ENCODE measurements at places on chromosomes 2 and 18.

- DNase-seq: no peak
Measured at GRCh38 chr2:96893289-96894150, 23.6 kb upstream of the SEMA4C start.

DNA sequence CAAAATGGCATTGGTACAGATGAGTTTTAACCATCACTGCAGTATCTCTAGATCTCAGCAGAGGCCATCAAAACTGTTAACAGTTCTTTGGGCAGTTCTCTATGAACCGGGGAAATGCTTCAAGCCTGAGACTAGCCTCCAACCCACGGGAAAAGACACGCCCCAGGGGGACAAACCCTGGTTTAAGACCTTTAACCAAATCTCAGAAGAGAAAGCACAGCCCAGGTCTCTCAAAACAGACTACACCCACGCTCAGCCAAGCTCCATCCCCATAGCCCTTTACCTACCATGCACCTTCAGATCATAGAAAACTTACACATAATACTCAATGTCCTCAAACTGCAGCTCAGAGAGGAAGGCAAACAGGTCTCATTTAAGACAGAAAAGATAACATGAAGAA is 78.3 kb downstream of the TMEM163 start:
- no peak for DNase-seq

GRCh38 chr18:48638896-48639771 is 100.3 kb downstream of the CTIF start:
- DNase-seq: no peak

GRCh38 chr2:25597881-25598280 is 75.5 kb downstream of the DTNB start:
- no peak for DNase-seq

DNA sequence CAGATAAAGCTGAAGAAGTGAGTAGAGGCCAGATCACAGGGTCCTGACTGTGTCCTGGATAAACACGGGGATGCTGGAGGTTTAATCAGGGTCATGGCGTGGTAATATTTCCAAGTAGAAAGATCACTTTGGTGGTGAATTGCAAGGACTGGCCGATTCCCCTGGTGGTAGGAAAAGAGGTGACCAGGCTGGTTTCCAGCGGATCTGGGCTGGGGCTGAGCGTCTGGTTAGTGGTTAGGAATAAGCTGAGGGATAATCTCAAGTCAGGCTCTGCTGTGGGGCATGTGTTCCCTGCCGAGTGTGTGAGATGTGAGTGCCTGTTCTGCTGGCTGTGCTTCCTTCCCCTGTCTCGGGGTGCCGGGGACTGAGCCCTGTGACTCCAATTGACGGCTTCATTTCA is 484.0 kb downstream of the TSN start:
- no peak for DNase-seq

DNA sequence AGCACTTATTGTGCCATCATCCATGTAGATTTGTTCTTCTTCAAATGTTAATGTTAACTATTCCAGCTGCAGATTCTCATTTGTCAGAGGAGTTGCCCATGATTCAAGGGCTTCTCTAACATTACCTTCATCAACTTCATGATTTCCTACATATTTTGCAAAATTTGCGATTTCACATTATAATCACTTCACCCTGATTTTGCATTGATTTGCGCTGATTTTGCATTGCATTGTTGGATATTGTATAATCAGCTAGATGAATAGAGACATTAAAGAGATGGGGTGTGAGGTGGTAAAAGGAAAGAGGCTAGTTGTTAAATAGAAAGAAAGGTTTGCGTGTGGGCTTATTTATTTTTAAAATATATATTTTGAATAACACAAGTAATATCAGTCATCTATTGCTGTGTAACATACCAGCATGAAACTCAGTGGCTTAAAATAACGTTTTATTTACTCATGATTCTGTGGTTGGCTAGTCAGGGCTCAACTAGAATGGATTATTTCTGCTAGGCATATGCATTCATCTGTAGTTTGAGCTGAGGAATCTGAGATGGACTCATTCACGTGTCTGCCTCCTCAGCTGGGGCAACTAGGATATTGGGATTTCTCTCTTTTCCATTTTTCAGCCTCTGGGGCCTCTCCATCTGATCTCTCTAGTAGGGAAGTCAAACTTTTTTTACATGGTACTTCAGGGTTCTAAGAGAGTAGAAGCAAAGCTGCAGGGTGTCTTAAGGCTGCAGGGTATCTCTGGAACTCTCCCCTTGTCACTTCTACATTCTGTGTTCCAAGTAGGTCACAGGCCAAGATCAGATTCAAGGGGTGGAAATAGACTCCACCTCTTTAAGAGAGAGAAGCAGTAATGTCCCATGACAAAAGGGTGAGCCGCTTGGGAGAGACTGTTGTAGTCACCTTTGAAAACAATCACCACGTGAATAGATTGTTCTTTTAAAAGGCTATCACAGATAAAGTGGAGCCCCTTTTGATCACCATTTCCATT is 2.2 kb upstream of the CAVIN2 start:
- DNase-seq: no peak

DNA sequence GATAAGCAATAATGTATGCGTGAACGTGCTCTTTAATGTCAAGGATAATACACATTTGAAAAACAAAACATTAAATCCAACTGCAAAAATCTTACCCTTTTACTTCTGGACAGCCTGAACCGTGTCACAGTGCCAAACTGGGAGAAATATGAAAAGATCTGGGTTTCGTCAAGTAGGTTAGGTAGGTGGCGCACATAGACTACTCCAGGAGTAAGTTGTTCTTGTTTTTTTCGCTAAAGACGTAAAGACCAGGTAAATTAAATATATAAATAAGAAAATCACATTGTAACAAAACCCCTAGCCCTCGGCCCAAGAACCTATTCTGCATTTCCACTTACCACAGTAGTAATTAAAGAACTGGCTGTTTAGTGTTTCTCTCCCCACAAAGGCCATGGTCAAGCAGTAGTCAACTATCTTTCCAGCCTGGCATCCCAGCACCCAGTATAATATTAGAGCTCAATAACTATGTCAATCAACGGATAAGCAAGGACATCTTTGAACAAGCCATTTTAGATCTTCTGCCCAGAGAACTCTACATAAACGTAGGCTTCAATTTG is 1.1 kb downstream of the NIFK start:
- DNase-seq: no peak

DNA sequence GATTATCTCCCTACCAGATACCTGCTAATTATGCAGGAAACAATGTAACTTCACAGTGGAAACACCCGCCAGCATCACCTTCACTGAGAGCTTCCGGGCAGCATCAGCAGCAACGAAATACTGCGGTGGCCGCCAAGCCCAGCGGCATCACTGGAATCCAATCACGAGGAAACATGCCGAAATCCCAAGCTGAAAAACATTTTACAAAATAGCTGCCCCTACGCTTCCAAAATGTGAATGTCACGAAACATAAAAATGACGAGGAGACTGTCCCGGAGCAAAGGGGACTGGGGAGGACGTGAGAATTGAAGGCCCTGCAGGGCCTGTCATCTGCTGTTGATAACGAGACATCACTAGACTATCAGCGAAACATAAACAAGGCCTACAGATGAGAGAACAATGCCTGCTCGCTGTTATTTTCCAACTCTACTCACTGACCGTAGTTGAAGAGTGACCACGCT is 82.6 kb downstream of the HDAC4 start:
- DNase-seq: no peak

DNA sequence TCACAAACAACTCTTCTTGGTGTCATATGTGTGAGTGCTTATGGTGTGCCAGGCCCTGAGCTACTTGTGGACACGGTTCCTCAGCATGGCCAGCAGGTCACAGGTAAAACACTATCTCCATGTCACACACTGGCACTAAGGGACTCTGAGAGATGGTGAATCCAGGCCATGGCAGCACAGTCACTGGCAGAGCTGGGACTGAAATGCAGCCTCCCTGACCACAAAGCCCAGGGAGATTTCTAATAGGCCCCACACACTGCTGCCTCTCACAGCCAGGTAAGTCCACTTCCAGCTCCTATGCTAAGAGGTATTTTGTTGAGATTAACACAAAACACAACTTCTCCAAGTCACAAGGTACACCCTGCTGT is 92.0 kb downstream of the ACTR2 start:
- no peak for DNase-seq

- DNase-seq: no peak
Measured at GRCh38 chr2:112883669-112884068, 27.3 kb upstream of the IL37 start.

- no peak for DNase-seq
Measured at GRCh38 chr2:48719480-48720177, 35.9 kb downstream of the LHCGR start.

- no peak for DNase-seq
Measured at GRCh38 chr2:7899923-7900322, 781.9 kb upstream of the ID2 start.

DNA sequence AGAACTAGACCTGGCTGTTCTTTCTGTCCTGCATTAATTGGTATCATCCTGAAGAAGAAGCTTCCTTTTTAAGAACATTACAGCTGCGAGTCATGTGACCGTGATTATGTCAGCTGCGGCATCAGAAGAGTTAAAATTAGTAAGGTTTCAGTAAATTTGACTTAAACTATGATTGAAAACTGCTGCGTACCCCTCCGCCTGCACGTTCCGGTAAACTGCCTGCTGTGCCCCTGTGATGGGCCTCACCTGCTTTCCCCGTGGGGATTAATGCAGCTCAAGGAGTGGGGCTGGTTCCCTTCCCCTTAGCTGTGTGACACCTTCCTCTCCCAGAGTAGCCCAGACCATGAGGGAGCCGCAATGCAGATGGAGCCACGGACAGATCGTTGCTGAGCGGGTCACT is 36.1 kb upstream of the MYO3B start:
- DNase-seq: no peak

GRCh38 chr2:114083717-114084387 is 194.0 kb downstream of the ACTR3 start:
- no peak for DNase-seq

DNA sequence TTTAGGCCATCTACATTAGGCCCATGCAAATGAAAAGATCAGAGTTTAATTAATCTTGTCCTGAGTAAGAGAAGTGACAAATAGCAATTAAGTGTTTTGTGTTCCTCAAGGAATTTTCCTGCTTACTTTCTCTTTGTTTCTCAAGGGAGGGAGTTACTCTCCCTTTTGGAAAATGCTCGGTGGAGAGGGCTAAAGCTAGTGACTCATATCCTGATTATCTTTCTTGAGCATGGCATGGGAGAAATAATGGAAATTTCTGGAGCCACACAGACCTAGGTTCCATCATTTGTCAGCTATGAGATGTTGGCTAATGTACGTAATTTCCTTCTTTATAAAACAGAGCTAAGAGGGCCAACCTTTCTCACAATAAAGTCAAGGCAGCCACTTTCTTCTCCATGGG is 177.1 kb downstream of the ETAA1 start:
- no peak for DNase-seq

GRCh38 chr18:56509656-56510055 is 128.7 kb downstream of the TXNL1 start:
- no peak for DNase-seq

- no peak for DNase-seq
Measured at GRCh38 chr2:23206650-23207049, 178.3 kb upstream of the KLHL29 start.

- DNase-seq: no peak
Measured at GRCh38 chr18:78979056-78979729, 425 bp upstream of the SALL3 start.

- DNase-seq: no peak
Measured at GRCh38 chr2:47501374-47502200, 98.6 kb downstream of the MSH2 start.

DNA sequence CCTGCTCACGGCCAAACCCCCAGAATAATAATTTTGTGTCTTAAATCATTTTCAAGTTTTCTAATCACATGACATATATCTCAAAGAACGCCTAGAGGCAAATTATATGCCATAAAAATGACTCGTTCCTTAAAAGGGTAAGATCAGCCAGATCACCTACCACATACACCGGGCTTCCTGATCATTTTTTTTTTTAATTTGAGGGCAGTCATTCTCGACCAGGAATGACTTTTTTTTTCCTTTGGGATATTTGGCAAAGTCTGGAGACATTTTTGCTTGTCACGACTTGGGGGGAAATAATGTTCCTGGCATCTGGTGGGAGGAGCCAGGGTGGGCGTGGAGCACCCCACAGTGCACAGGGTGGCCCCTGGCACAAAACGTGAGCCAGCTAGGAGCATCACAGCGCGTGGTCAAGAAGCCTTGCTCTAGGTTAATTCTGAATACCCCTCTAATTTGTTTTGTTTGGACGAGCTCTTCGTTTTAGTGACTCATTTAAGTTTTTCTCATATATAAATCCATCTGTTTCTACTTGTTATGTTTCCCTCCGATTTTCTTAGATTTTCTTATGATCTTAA is 94.9 kb downstream of the TWIST2 start:
- DNase-seq: no peak

DNA sequence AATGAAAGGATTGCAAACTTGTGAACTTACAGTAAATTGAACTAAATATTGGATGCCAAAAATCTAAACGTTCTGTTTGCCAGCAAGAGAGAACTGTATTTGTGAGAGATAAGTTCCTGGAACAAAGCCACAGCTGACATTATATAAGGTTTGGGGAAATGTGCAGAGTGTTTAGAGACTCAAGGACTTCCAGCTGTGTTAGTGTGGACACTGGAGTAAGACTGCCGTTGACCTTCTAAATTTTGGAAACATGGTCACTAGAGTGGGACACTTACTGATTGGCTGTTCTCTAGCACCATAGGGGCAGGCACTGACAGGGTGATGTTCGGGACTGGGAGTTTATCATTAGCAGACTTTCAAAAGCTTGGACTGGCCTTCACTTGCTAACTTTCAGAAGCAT is 40.5 kb downstream of the SCN9A start:
- no peak for DNase-seq

DNA sequence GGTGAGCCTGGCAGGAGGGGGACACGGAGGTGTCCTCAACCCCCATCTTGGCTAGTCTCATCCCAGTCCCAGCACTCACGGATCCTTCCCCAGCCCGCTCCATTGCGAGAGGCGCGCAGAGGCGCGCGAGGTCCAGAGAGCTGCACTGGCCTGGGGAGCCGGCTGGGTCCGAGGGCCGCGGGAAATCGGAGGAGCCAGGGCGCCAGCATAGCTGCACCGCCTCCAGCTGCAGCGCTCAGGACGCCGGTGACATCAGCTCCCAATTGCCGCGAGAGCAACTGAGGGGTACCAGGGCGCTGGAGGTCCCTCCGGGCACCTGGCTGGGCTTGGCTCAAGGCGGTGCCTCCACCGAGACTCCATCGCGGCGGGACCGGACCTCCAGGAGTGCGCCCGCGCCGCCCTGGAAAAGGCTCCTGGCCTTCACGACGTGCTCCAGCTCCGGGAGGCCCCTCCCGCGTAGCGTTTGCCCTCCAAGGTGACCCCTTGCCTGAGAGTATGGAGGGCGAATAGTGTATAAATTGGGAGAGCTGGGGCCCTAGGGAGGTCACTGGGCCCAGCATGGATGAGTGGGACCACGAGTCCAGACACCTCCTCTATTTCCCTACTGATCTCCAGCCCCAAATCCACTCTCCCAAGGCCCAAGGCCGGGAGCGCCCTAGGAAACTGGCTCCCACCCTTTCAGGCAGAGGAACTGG is 5.5 kb downstream of the RTKN start:
- no peak for DNase-seq

DNA sequence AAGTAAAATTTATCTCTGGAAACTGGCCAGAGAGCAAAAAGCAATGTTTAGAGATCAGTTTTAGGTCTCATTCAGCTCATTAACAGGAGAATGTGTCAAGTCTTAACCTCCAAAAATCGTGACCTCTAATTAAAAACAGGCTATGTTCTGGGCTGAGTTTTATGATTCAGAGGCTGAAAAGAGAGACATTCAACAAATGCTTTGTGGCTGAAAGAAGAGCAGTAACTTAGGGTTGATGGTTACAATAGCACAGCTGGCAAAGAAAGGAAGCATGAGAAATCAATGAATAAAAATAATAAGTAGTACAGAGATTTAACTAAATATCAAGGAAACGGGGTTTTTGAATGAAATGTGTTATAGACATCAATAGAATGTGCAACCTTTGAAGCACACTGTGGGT is 13.1 kb downstream of the TGIF1 start:
- no peak for DNase-seq

Data from stimulated activated CD4-positive, alpha-beta T cell treated with anti-CD3 and anti-CD28 coated beads, TNF-alpha, amount 100 ng/mL, for 1 hour (primary cell).